ENCODE measurements at places on chromosomes 3 and 15.

DNA sequence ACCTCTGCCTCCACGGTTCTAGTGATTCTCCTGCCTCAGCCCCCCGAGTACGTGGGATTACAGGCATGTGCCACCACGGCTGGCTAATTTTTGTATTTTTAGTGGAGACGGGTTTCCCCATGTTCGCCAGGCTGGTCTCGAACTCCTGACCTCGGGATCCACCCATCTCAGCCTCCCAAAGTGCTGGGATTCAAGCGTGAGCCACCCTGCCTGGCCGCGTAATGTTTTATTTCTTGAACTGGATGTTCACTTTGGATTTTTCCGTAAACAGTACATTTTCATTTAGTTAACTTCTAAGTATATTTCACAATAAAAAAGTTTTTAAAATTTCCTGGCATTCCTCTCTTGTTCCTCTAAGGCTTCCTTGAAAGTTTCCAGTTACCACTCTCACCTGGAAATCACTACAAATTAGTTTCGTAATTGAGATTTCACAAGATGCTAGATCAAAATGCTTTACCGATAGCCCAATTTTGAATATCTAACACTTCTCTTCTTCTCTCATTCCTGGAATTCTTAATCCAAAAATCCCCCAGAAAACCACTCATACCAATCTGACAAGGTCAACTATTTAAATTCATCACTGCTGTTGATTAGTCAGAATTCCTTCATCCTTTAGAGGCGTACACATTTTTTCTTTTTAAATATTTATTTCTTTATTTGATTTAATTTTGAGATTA lies 44.7 kb upstream of the INO80 start:
- DNase-seq, result no peak

DNA sequence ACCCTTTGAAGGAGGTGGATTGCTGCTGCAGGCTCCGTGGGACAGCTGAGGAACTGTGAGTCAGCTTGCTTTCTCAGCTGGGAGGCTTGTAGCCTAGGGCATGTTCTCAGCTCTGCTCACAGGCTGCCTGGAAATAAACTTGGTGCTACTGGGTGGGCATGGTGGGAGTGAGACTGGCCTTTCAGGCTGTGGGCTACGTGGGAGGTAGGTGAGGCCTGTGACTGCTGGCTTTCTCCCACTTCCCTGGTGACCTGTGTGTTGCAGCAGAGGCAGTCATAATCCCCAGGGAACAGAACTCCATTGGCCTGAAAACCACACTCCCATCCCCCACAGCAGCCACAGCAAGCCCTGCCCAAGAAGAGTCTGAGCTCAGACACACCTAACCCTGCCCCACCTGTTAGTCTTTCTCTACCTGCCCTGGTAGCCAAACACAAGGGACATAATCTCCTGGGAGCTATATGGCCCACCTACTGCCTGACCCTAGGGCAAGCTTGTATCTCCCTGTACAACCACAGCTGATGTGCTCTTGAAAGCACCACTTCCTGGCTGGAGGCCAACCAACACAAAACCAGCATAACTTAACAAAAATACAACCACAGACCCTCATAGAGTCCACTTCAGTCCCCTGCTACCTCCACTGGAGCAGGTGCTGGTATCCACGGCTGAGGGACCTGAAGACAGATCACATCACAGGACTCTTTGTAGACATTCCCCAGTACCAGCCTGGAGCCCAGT lies 236.5 kb downstream of the SQOR start:
- DNase-seq, result no peak

DNA sequence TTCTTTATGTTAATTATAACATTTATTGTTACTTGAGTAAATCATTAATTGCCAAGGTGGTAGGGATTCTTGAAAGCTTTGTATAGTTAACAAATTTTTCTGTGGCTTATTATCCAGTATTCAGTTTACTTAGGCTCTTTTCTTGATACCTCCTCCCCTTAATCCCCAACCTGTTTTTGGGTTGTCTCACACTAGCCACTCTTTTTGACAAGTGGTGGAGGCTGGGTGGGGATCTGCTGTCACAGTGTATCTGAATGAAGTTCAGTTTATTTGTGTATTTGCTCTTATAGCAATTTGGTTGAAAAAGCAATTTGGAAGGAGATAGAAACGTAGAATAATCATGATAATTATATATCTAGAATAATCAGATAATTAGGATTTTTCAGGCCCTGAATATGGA lies 43.8 kb downstream of the STT3B start:
- no peak for DNase-seq

GRCh38 chr3:71243229-71243628 lies 340.3 kb downstream of the FOXP1 start:
- no peak for DNase-seq

DNA sequence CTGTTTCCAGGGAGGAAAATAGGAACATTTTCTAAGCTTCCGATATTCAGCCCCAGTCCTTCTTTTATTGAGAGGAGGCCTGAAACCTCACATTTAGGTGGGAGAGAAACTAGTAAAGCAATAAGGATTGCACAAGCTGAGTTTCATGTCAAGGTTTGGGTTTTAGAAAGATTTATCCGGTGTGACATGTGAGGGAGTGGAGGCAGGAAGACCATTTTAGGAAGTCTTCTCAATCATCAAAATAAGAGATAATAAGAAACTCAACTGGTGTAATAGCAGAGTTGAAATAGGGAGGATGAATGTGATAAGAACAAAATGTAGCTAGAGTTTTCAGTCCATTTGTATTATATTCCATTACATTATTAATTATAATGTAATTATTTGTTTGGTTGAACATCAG lies 27.7 kb upstream of the CLDN16 start:
- no peak for DNase-seq

DNA sequence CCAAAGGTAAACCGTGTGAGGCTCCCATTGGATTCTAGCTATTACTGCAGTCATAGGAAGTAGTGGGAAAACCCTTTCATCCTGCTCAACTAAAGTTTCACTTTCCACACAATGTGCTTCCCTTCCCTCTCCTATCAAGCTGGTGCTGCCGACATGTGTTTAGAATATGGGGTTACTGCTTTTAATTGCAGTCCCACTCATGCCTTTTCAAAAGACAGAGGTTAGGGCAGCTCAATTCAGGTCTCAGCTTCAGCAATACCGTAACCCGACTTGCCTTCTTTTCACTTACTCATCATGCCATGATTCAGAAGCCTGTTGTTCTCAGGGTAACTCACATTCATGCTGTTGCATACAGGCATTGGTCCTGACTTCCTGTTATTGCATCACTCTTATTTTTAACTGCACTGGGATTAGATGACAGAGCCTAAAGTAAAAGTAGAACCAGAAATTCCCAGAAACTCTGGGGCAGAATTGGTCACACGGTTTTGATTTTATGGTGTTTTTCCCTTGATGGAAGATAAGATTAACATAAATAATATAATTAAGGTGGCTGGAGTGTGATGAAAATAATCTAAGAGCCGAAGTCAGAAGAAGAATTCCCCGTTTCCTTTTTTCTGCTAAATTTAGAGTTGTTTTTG lies 45.7 kb downstream of the C2CD4B start:
- DNase-seq, result peak; percentile 26

- no peak for DNase-seq
Measured at GRCh38 chr3:50259432-50260026, 9.4 kb upstream of the SEMA3B start.

GRCh38 chr3:57140894-57141293 lies 24.3 kb downstream of the IL17RD start:
- no peak for DNase-seq

DNA sequence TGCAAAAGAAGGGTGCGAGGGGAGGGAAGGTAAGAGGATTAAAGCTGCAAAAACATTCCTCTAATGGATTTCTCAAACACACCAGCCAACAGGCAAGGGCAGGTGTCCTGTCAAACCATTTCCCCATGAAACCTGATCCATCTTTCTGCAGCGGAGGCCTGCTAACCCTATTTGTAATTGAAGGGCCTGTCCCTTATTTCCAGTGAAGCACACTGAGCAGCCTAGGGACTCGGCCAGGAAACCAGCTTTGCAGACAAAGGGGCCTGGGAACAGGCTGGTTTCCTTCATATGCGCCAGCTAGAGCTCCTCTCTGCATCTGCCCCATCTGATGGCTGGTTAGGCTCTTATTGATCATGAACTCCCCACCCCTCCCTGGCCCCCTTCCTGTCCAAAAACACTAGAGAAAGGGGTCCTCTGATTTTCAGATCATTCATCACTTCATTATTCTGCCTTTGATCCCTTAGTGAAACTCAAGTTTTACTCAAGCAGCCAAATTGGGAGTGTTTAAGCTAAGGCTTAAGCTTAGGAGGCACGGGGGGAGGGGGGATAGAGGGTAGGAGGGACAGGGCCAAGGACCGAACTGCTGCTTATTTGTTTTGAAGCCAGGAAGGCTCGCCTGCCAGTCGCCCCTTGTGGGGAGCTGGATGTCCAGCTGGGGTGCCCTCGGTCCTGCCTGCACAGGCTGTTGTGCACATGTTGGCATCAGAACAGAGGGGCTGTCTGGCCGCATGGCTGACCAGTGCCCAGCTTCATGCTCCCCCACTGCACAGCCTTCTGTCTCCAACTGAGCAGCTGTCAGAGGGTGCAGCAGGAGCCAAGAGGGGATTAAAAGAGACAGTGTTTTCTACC lies 53.1 kb downstream of the BOC start:
- peak; percentile 46 for DNase-seq

DNA sequence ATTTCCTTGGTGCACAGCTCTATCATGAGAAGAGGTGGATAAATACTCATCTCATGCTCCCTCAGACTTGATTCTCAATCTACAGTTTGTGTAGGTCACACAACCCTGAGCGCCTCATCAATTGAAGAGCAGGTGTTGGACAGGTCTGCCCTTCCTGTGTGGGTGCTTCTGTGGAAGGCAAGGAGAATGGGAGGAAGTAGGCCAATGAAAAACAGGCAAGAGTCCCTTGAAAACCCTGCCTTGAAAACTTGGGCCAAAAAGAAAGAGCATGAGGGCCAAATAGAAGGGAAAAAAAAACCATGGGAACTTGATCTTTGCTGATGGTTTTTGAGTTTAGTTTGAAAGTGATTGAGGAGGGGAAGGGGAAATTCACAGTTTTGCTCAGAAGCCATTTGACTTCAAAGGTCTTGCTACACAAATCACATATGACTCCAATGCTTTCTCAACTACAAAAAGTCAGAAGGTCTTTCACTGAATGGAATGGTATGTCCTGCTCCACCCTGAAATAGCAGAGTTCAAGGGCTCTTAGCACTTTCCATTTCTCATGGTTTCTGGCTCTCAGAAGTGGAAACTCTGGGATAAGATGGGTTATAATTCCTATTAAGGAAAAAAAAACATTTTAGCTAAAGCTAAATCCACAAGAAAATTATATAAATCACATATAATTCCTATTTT lies 37.2 kb upstream of the TM4SF1 start:
- no peak for DNase-seq

- peak; percentile 22 for DNase-seq
Measured at GRCh38 chr3:4897765-4898453, 81.3 kb upstream of the BHLHE40 start.

DNA sequence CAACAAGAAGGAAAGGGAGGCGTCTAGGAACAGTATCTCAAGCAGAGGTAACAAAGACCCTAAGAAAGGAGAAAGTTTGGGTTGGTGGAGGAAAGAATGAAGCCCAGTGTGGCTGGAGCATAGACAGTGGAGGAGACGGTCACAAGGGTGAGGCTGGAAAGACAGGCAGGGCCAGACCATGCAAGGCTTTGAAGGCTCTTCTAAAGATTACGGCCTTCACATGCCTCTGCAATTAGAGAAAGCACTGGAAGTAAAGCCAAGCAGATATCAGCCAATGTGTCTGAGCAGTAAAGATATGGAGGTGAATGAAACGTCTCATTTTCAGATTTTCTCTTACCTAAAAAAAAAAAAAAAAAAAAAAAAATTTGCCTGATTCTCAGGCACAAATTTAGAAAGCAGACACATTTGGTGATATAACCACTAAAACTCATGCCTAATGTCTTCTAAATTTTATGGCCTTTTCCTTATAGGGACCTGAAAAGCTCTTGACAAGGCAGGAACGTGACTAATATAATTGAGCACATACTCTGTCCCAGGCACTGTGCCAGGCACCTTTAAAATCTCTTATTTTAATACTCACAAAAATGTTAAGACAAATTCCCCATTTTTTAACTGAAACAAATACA lies 184.1 kb downstream of the MECOM start:
- DNase-seq, result no peak

- DNase-seq, result no peak
Measured at GRCh38 chr15:85316244-85316934, 64.0 kb upstream of the AKAP13 start.

GRCh38 chr15:100690795-100691158 lies 88.4 kb downstream of the ASB7 start:
- no peak for DNase-seq

DNA sequence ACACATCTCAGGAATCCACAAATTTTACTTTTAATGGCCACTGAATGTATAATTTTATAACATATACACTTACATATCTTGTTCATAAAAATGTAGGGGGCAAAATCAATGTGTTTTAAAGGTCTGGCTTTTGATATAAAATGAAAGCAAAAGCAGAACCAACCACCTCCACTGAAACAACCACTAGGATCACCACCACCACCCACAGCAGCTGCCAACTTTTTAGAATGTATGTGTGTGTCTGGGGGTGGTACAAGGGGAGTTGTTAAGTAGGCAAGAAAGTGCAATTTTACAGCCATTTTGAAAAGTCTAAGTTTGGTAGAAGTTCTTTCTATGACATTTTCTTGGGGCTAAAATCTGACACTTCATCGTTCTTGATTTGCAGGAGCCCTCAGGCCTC lies 44.0 kb downstream of the OTOL1 start:
- DNase-seq, result no peak

DNA sequence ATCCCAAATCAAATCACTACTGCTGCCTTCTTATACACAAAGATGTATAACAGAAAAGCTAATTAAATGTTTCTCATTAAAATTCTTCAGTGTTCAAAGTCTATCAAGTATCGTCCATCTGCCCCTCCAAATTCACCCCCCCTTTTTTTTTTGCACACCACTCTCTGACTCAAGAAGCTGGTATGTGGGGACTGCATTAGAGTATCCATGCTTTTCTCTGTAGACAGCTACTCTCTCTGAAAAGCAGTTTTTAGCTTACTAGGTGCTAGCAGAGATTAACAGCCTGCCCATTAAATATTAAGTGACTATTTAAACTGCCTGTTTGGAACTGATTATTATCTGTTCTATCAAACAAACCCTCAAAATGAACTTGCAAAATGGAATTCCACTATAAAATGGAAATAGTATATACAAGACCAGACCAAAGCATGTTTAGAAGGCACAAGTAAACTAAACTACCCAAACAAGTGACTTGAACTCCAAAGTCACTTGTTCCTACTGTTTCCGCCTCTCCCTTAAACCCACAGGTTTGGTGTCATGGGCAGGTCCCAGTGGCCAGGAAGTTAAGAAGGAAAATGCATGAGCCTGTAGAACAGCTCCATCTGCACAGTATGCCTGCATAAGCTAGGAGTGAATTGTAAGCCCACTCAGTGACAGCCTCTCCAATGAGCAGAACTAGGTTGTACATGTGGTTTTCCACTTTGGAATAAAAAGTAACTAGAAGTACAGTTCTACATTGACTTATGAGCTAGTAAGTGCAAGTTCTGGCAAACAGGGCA lies 32.5 kb downstream of the GBE1 start:
- no peak for DNase-seq

DNA sequence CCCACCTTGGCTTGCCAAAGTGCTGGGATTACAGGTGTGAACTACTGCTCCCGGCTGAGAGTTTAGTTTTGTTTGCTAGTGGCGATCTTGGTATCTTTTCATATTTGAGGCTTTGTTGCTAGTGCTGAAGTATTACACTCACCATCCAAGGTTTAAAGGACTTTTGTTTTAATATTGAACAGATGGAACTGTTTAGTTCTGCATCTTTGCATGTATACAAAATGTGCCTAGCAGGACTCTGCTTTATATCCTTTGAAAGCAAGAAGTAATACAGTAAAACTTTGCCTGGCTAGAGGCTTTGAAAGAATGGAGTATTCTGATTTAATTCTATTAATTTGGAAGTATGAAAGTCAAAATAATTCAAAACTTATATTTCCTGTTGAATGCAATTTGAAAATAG lies 77.8 kb upstream of the CHRNB4 start:
- no peak for DNase-seq
